Left lung (tissue), 14 donors: ENCODE measurements at places on chromosomes 1 and 21. TPM values are rescaled to one million over a fixed set of nuclear protein-coding genes. Genes with fewer than 3 reads are reported as not detected.

DNA sequence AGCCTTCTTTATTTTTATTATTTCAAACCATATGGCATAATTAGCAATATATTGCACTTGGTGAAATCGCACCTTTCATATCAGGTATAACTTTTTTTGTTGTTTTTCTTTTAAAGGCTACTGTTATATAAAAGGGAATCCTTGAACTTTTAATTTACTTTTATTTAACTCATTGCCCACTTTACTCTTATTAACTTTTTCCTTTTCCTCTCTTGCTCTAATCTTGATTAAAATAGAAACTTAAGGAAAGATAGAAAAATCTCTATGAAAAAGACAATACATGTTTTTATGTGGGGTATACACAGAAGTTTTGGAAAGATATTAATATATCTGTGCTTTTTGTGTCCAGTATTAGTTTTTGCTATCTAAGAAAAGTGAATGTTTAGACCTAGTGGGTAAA lies 805.8 kb downstream of the USP25 start:
- H3K4me1 ChIP-seq = no peaks in the 10 kb centered on the region
- H3K36me3 ChIP-seq = no peaks in the 10 kb centered on the region
- H3K27ac ChIP-seq = peak overlapping the region; percentile 60
- no peaks in the 10 kb centered on the region for H3K27me3 ChIP-seq
- no peak for DNase-seq

DNA sequence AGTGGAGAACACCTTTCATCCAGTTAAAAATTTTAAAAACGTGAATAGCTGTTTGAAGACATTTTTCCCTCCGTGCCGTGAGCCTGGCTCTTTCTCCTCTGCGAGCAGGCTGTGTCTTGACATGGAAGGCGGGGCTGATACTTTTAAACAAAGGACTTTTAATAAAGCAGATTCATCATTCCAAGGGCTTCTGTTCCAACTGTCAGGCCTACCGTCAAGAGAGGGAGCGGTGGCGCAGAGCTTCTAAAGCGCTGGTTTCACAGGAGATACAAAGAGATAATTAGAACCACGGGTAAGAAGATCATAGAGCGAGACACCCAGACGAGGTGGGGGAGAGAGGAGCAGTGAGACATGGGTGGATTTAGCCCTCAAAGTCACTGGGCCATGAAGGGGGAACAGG lies 247.4 kb upstream of the C1orf174 start:
- no peaks in the 10 kb centered on the region for H3K36me3 ChIP-seq
- no peaks in the 10 kb centered on the region for H3K4me1 ChIP-seq
- no peak overlapping the region for H3K27ac ChIP-seq
- H3K4me3 ChIP-seq = no peak overlapping the region

- no peaks in the 10 kb centered on the region for H3K36me3 ChIP-seq
- H3K4me1 ChIP-seq = no peaks in the 10 kb centered on the region
- no peak for DNase-seq
Observed at GRCh38 chr1:116257341-116257767, 115.7 kb upstream of the ATP1A1 start.

DNA sequence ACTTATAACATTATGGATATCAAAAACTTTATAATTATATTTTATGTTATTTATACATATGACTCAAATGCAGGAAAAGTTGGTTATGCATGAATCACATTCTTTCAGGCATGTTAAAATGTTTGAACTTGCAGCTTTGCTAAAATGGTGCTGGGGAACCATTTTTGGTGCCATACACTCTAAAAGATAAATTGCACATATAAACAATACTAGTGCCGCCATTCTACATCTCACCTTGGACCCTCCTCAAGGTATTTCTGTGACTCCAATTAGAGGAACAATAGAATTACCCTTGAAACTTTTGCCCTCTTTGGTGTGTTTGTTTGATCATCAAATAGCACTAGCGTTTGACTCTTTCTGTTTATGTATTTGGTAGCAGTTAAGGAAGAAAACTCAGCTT lies 997 bp downstream of the PRKACB start:
- DNase-seq = no peak
- H3K27ac ChIP-seq = peak overlapping the region; percentile 57
- H3K4me3 ChIP-seq = no peak overlapping the region
- H3K36me3 ChIP-seq = no peaks in the 10 kb centered on the region
- H3K27me3 ChIP-seq = no peaks in the 10 kb centered on the region
- peaks cover 36% of the 10 kb centered on the region for H3K4me1 ChIP-seq

GRCh38 chr1:205770618-205771017 lies 4.7 kb downstream of the RAB29 start:
- no peaks in the 10 kb centered on the region for H3K27me3 ChIP-seq
- no peak overlapping the region for H3K4me3 ChIP-seq
- peaks cover 10% of the 10 kb centered on the region for H3K4me1 ChIP-seq

DNA sequence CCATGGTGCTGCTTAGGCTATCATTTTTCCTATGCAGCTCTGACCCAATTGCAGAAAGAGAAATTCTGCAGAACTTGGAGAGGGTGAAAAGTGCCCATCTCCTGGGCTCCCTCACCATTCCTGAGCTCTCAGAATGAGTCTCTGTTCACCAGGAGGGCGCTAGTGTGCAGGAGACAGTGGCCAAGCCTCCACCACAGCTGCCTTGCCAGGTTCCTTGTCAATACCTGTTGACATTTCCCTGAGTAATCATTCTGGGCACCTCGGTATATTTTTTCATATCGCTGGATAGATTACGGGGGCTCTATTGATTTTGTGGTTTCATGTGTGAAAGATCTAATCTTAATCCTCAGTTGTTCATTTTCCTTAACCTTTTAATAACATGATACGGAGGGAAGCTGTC lies 13.0 kb upstream of the C8B start:
- DNase-seq = no peak
- H3K27ac ChIP-seq = no peak overlapping the region
- H3K4me1 ChIP-seq = no peaks in the 10 kb centered on the region
- no peaks in the 10 kb centered on the region for H3K27me3 ChIP-seq
- no peak overlapping the region for H3K4me3 ChIP-seq

GRCh38 chr1:4756851-4757580 lies 102.6 kb downstream of the AJAP1 start:
- H3K4me3 ChIP-seq = no peak overlapping the region
- no peak overlapping the region for H3K27ac ChIP-seq
- no peaks in the 10 kb centered on the region for H3K4me1 ChIP-seq
- H3K27me3 ChIP-seq = peaks cover 27% of the 10 kb centered on the region

DNA sequence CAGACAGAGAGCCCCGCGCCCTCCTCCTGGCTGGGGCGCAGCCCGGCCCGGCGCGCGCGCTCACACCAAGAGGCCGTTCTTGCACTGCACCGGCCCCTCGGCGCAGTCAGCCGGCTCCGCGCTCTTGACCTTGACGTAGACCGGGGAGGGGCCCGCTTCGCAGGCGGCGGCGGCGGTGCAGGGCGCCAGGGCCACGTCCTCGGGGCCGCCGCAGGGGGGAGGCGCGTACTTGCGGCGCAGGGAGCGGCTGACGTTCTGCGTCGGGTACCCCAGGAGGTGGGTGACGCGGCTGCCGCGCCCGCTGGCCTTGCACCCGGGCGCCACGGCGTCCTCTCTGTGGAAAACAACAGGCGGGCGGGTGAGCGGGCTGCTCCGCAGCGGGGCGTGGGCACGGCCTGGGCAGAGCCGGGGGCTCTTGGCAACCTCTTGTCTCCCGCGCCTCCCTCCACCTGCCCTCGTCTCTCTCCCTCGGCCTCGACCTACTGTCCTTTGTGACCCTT lies 7.7 kb downstream of the VSIG8 start:
- no peaks in the 10 kb centered on the region for H3K36me3 ChIP-seq
- no peaks in the 10 kb centered on the region for H3K27me3 ChIP-seq
- H3K27ac ChIP-seq = peak overlapping the region; percentile 91

DNA sequence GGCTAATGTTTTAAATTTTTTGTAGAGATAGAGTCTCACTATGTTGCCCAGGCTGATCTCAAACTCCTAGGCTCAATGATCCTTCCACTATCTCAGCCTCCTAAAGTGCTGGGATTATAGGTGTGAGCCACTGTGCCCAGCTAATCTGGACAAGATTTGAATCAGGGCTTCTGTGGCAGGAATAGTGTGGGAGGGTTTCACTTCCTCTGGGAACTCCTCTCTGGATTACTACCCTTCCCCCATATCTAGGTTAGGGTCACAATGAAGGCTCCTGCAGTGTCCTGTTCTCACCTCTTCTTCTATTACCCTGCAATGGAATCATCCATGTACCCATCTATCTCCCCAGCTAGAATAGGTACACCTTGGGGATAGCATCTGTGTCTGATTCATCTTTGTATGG lies 133.6 kb upstream of the RAB4A start:
- no peaks in the 10 kb centered on the region for H3K4me1 ChIP-seq
- H3K27me3 ChIP-seq = no peaks in the 10 kb centered on the region
- no peak for DNase-seq
- no peak overlapping the region for H3K4me3 ChIP-seq

Gene NTNG1
- polyA plus RNA-seq = 28.0 TPM

Gene GREM2
- polyA plus RNA-seq = 4.4 TPM

Gene MSH4
- polyA plus RNA-seq = 0.66 TPM
